Posterior cingulate gyrus (tissue), 11 donors: ENCODE measurements at places on chromosomes 5 and 9.

GRCh38 chr9:120289990-120290975 lies 289.7 kb downstream of the CDK5RAP2 start:
- no peak for DNase-seq

- DNase-seq, result peak; percentile 53
These were observed 77.4 kb upstream of the DMRT1 start for GRCh38 chr9:764105-764524.

GRCh38 chr5:158769079-158769478 lies 330.6 kb downstream of the EBF1 start:
- DNase-seq, result no peak

DNA sequence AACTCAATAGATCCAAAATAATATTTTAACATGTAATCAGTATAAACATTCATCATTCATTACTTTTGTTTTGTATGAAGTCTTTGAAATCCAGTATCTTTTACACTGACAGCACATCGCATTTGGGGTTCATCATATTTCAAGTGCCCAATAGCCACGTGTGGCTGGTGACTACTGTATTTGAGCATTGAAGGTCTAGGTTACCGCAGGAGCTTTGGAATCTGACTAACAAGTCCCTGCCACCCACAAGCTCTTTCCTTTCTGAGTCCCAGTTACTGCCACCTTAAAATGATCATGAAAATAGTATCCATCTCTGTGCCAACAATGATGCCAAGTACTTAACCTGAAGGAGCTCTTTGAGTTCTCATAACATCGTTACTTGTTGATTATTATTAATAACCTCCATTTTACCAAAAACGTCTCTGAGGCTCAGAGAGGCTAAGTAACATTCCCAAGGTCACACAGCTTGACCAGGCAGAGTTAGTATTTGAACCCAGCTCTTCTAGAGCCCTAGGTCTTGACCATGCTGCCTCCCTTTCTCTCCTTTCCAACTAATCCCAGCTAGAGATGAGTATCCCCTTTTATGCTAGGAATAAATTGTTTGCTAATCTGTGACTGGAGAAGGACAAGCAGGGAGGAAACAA lies 24.2 kb downstream of the ARHGEF37 start:
- DNase-seq, result no peak

DNA sequence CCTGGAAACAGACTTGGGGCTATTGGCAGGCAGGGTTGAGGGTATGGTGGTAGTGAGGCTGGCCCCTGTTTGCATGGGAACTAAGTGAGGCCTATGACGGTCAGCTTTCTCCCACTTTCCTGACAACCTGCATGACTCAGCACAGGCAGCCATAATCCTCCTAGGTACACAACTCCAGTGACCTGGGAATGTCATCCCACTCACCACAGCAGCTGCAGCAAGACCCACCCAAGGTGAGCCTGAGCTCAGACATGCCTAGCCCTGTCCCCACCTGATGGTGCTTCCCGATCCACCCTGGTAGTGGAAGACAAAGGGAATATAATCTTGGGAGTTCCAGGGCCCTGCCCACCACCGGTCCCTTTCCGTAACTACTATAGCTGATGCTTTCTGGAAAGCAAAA lies 178.7 kb downstream of the NDUFS4 start:
- DNase-seq, result no peak

- no peak for DNase-seq
These were observed 255.6 kb upstream of the PDE4D start for GRCh38 chr5:60149081-60149480.

DNA sequence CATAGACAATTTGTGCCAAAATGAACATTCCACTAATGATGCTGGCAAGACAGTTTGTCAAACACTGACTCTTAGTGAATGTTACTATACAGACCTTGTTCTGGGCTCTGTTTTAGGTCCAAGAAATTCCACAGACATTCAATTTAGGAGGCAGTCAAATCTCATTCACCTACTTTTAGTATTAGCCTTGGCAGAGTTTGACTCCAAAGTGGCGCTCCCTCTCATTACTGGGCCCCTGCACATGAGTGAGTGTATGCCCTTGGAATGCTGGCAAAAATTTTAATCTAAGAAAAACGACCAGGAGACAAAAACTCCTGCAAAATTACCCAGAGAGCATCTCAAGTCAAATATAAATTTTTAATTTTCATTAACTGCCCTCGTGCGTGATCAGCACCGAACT lies 94.9 kb upstream of the SLC27A6 start:
- no peak for DNase-seq

- no peak for DNase-seq
These were observed 105.7 kb upstream of the FAM120A start for GRCh38 chr9:93345643-93346230.

DNA sequence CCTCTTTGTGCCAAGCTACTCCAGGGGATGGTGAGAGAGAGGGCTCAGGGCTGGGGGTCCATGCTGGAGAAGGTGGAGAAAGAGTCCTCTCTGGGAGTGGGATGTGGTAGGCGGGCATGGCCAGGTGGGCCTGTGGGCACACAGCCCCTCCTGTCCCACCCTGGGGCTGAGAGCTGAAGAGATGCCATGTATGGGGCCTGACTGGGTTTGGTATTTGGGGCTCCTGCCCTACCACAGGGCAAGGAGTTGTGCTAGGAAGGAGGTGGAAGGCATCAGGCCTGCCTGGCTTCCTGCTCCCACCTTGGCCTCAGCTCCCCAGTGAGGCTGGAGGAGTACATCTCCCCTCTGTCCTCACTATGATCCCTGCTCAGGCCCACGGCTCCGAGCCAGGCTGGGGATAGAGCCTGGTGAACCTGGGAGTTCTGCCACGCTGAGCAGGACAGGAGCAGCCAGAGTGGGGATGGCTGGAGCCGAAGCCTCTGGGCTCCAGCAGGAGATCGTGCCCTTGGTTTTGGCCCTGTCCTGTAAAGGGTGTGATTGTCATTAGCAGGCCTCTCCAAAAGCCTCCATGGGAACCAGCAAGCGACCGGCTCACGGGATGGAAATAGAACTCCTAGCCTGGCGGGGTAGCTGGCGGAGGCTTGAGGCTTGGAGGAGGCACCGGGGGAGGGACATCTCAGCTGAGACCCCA lies 75.5 kb downstream of the CACNA1B start:
- DNase-seq, result no peak

GRCh38 chr5:173501922-173502321 lies 114.5 kb downstream of the BOD1 start:
- DNase-seq, result no peak

DNA sequence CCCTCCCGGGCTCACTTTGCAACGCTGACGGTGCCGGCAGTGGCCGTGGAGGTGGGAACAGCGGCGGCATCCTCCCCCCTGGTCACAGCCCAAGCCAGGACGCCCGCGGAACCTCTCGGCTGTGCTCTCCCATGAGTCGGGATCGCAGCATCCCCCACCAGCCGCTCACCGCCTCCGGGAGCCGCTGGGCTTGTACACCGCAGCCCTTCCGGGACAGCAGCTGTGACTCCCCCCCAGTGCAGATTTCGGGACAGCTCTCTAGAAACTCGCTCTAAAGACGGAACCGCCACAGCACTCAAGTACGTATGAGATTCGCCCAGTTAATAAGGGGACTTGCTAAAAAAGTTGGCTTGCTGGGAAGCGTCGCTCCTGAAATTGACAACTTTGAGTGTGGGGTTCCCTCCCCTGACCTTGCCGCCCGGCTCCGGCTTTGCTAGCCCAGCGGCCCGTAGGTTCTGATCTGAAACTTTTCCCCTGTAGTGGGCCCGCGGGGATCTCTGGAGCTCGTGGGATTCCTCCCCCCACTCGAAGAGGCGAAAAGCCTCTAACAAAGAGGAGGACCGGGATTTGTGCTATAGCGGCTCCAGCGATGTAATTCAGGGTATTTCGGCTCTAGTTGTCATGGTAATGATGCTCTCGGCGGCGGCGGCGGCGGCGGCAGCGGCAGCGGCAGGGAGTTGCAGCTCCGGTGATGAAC lies 572 bp downstream of the NR4A3 start:
- DNase-seq, result peak; percentile 82

GRCh38 chr9:37167456-37168047 lies 47.2 kb downstream of the ZCCHC7 start:
- DNase-seq, result no peak

DNA sequence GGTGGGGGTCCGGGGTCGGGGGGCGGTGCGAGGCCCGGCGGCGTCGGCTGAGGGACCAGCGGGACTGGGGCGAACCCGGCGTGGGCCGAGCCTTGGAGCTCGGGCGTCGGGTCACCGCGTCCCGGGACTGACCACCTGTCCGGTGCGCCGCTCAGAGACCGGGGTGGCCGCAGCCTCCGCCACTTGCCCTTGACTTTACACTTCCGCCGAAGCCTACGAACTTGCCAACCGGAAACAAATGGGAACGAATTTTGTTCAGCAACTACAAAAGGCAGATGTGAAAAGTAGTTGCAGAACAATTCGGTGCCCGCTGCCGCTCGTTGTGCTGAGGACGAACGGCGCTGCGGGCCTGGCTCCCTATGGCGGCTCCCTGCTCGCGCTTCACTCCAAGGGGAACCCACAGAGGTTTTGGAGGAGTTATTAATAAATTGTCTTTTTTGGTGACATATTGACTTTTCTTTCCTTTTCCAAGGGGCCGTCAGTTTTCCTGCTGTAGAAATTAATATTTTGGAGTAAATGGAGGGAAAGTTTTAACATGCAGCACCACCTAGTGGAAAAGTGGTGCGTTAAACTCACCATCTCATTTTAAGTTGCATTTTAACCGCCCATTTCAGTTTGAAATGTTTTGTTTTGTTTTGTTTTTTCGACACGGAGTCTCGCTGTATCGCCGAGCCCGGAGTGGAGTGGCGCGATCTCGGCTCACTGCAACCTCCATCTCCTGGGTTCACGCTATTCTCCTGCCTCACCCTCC lies 490 bp downstream of the PCBD2 start:
- DNase-seq, result peak; percentile 31

DNA sequence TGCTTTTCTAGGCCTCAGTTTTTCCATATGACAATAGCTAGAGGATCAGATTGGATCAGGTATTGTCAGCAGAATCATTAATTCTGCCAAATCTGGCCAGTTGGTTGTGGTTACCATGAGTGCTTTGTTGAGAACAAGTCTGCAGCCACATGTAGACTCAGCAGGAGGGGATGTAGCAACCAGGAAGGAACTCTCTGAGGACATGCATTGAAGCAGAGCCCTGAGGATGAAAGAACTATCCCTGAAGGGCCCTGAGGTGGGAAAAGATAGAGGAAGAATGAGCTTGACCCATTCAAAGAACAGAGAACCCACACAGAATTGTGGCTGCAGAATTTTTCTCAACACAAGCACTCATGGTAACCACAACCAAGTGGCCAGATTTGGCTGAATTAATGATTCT lies 60.1 kb upstream of the AFAP1L1 start:
- DNase-seq, result no peak

GRCh38 chr5:56699538-56699937 lies 115.8 kb upstream of the MAP3K1 start:
- DNase-seq, result no peak

GRCh38 chr5:144406442-144406841 lies 235.8 kb downstream of the KCTD16 start:
- no peak for DNase-seq

- DNase-seq, result no peak
These were observed 7.2 kb upstream of the GFPT2 start for GRCh38 chr5:180360078-180360957.

DNA sequence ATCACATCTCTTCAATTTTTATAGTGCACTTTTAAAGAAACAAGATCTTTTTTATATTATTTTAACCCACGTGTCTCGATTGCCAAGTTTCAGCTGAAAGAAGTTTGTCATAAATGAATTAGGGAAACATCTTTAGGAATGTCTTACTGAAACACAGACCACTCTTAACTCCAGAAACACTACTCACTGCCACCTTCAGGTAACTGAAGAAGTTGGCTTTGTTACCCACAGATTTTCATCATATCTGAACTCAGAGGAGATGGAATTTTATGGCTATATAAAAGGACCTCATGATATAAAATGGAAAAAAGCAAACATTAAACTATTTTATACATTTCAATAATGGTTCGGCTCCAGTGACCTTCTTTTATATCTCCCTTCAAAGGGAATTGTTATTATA lies 158.0 kb downstream of the SEMA5A start:
- no peak for DNase-seq

GRCh38 chr9:35406183-35406959 lies 83.5 kb upstream of the RUSC2 start:
- DNase-seq, result peak; percentile 21
